ENCODE measurements at places on chromosomes 5 and 9.

DNA sequence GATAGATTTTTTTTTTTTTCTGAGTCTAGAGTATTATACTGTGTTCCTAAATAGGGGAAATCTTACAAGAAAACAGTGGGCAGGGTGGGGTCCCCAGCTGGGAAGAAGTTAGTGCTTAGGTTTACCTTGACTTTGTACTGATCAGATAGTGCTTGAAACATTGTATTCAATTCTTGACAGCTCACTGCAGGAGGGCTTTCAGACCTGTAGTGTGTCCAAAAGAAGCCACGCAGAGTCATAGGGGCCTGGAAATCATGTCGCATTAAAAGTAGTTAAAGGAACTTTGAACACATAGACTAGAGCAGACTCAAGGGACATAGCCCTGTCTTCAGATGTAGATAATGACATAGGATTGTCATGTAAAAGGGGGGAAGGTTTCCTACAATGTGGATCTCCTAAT, 215.4 kb upstream of the NR4A3 start:
- DNase-seq, result no peak

DNA sequence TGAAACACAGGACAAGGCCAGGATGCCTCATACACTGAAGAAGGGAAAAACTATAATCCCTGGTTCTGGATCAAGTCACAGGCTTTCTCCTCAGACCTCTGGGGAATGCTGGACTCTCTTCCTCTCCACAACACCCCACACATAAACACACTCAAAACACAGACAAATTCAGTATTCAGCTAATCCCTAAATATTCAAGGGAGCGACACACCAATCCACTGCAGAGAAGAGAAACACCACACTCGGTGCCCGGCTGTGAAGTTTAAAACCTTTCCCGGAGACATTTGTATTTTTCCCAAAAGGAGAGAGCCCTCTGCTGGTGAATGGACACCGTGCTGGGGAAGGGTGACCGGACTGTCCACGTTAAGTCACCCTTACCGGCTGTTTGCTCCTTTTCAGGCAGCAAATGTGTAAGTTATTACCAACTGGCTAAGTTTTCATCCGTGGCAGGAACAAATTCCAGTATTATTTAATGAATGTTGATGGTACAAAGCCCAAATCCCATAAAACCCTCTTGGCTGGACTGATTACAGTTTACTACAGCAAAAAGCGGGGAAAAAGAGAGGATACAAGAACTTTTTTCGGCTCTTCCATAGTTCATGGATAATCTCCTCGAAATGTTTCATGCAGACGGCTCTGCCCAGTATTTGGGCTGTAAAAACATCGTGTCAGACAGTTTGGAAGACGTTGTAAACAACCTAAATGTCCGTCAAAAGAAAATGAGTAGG, 130.9 kb upstream of the SLC30A5 start:
- DNase-seq, result no peak

DNA sequence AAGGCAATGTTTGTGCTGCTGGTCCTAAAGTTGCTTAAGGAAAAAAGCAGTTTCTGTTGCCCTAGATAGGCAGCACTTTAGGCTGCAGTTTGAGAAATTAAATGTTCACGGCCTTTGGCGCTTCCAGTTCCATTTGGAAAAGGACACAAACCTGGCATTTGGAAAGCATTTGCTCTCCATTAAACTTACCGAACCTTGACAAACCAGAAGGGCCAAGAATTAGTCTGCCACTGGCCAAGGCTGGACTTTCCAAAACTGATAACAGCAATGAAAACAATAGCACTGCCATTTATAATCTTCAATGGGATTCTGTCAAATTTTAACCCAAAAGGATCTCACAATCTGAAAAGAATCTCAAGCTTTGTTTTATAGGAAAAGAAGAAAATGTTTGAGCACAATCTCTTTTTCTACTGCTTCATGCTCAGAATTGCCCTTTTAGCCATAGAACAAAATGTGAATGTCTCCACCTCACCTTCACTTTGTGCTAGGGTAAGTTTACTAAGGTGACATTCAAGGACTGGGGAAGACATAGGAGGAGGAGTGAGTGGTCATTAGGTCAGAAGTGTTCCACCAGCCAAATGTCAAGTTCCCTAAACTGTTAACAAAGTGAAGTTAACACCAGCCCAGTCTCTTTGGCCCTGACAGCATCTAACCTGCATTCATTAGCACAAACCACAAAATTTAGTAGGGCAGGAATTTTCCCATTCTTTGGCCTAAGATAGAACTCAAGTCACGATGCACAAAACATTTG, 583.4 kb upstream of the DMAC1 start:
- DNase-seq, result no peak

GRCh38 chr5:126309860-126310259, 113.3 kb upstream of the GRAMD2B start:
- no peak for DNase-seq

DNA sequence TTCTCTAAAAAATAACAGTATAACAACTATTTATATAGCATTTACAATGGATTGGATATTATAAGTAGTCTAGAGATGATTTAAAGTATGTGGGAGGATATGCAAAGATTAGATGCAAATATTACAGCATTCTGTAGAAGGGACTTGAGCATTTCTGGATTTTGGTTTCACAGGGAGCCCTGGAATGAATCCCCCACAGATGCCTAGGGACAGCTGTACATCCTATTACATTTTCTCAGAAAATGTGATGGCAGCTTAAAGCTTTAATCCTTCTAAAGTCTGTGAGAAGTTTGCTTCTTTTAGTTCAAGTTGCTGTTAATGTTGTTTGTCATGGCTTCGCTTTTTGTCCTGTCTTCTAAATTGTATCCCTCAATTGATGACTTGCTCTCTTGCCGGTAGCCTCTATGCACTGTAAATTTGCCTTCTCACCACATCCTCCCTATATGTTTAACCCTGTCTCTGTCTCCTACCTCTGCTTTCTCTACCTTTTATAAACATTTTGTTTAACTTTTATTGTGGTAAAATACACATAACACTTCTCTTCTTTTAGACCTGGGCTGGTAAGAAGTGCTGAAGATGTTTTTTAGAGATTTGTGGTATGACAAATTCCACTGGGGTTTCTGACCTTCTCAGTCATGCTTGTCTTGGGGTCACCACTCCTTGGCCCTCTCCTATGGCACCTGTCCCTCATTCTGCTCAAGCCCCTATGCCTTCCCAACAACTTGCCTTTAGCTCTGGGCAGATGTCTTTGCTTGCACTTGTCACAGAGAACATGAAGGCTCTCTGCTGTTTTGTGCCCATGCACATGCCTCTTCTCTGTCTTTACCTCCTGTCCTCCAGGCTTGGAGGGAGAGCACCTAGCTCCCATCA, 37.9 kb downstream of the LNPEP start:
- no peak for DNase-seq
